ENCODE measurements at places on chromosomes 6 and 20. TPM values are rescaled to one million over a fixed set of nuclear protein-coding genes. Genes with fewer than 3 reads are reported as not detected.

Gene ISM1
- total RNA-seq: 0.34 TPM

GRCh38 chr20:35617397-35618262 is 2.0 kb downstream of the SPAG4 start:
- peaks cover 2% of the 10 kb centered on the region for H3K36me3 ChIP-seq
- H3K4me1 ChIP-seq: peaks cover 47% of the 10 kb centered on the region
- H3K27me3 ChIP-seq: peaks cover 2% of the 10 kb centered on the region
- peak; percentile 74 for DNase-seq

GRCh38 chr6:79431537-79431933 is 105.7 kb downstream of the LCA5 start:
- no peak overlapping the region for H3K27ac ChIP-seq
- no peak for DNase-seq
- no peak overlapping the region for H3K4me3 ChIP-seq
- H3K36me3 ChIP-seq: no peaks in the 10 kb centered on the region
- H3K27me3 ChIP-seq: peaks cover 3% of the 10 kb centered on the region
- no peaks in the 10 kb centered on the region for H3K4me1 ChIP-seq

- no peak overlapping the region for H3K27ac ChIP-seq
- H3K27me3 ChIP-seq: no peaks in the 10 kb centered on the region
- no peaks in the 10 kb centered on the region for H3K4me1 ChIP-seq
These were observed 593.4 kb downstream of the EYS start for GRCh38 chr6:65113581-65113980.

Gene SLC25A27
- total RNA-seq: 0.78 TPM

Gene CTSZ
- total RNA-seq: 34.8 TPM

- peaks cover 9% of the 10 kb centered on the region for H3K4me1 ChIP-seq
- DNase-seq: no peak
- H3K4me3 ChIP-seq: no peak overlapping the region
- H3K27ac ChIP-seq: no peak overlapping the region
- no peaks in the 10 kb centered on the region for H3K27me3 ChIP-seq
These were observed 325.2 kb downstream of the NRN1 start for GRCh38 chr6:5681480-5681879.

DNA sequence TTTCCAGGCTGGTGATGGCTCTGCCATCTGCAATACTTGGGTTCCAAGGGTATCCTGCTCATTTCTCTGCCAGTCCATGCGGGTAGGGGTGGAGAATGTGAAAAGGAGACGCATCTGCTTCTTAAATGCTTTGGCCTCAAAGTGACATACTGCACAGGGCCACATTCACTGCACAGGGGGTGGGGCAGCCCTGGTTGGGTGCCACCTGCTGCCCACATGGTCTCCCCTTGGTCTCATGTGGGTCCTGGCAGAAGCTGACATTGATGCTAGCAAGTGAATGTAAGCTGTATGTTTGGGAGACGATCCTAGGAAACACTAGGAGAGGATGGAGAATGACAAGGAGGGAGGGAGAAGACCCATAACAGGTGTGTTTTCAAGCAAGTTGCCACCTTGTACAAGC is 140.9 kb downstream of the EDN3 start:
- H3K4me3 ChIP-seq: no peak overlapping the region
- peaks cover 36% of the 10 kb centered on the region for H3K27me3 ChIP-seq
- H3K36me3 ChIP-seq: no peaks in the 10 kb centered on the region
- H3K4me1 ChIP-seq: no peaks in the 10 kb centered on the region
- no peak overlapping the region for H3K27ac ChIP-seq

Data from activated CD4-positive, alpha-beta memory T cell treated with anti-CD3 and anti-CD28 coated beads for 36 hours (primary cell).